Stimulated activated CD8-positive, alpha-beta memory T cell treated with anti-CD3 and anti-CD28 coated beads, Interleukin-15, amount 100 ng/mL, for 1 hour (primary cell): ENCODE measurements at places on chromosomes 7 and 10.

- no peak for DNase-seq
These were observed 26.0 kb upstream of the TARP start for GRCh38 chr7:38299275-38299931.

- no peak for DNase-seq
These were observed 79.6 kb downstream of the NHLRC2 start for GRCh38 chr10:113933894-113934532.

GRCh38 chr10:44724415-44725174 is 186.5 kb upstream of the TMEM72 start:
- DNase-seq: no peak

DNA sequence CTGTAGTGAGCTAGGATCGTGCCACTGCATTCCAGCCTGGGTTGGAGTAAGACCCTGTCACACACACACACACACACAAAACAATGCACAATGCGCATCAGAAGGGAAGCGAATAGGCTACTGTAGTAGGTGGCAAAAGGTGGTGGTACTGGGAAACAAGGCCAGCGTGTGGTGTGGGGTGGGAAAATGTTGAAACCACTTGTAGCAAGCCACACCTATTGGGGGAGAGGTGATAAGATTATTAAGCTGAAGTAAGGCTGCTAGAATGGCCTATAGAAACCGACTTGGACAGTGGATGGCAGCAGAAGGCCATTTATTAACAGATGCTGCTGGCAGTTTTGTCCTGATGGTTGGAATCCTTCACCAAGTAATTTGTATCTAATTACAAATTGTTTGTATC is 7.2 kb upstream of the CHCHD1 start:
- DNase-seq: no peak

DNA sequence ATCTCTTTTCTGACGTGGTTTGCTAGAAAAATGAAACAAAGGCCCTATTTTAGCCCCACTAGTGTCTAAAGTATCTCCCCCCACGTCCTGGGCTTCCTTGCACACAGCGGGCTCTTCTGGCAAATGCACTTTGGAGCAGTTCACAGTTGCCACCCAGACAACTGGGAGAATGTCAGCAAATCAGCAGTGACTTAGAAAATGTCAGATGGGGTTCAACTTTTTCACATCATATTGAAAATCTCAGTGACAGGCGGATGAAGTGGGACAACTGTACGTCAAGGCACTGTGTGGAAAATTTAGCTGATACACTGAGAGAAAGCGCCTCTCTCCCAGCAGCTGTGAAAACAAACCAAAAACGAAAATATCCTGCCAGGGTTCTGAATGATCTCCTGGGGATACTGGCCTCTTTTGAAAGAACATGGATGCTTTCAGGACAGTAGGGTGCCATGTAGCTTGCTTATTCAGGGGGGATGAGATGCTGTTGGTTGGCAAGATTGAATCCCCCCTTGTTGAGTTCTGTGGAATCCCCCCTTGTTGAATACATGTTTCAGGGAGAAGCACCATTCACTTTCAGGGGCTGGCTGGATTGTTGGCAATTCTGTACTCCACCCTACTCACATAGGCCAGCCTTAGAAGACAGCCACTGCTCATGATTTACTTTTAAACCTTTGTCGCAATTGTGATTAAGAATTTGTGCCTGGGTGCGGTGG is 372.8 kb upstream of the CELF2 start:
- no peak for DNase-seq

GRCh38 chr10:50928190-50928552 is 42.7 kb upstream of the A1CF start:
- no peak for DNase-seq

DNA sequence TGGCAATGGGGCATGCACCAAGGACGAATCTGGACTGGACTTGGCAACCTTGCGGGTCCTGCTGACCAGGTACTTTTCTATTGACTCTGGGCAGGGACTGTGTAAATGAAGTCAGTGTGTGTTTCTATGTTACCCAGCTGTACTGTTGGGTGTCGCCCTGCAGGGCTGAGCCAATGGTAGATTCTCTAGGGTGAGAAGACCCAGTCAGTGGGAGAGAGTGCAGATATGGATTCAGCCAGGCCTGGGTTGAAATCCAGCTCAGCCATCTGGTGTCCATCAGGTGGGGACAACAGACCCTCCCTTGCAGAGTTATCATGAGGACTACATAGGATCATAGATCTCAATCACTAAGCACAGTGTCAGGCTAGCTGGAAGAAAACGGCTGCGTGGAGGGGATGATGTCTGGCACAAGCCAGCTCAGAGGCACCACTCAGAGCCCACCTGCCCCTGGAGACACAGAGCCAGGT is 4.9 kb upstream of the PPIF start:
- no peak for DNase-seq

DNA sequence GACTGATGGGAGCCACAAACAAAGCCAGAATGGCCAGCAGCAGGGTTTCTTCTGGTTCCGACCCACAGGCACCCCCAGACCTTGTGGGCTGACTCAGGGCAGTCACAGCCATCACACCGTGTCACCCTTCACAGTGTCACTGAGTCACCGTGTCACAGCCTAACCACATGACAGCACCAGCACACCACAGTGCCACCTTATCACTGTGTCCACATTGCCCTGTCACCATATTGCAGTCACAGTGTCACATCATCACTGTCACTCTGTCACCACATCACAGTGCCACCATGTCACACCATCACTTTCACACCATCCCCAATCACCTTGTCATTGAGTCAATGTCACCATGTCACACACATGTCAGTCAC is 77.0 kb downstream of the OAT start:
- DNase-seq: no peak

DNA sequence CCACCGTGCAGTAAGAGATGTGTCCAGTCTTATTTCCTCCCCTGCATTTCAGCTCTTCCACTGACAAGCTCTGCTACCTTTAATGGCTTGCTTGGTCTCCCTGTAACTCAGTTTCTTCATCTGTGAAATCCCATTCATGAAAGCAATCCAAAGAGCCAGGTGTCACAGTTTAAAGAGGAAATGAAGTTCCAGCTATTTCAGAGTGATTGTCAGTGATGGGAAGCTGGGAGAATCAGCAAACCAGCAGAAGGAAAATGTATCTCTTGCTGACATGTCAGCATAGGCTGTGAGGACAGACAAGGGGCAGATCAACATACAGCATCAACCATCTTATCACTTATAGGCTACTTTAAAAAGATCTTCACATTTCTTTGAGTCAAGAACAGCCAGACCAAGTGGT is 445.3 kb downstream of the ADRA2A start:
- no peak for DNase-seq

GRCh38 chr7:98204670-98205069 is 6.6 kb upstream of the BHLHA15 start:
- DNase-seq: no peak

GRCh38 chr7:131234719-131235488 is 92.8 kb upstream of the MKLN1 start:
- no peak for DNase-seq

DNA sequence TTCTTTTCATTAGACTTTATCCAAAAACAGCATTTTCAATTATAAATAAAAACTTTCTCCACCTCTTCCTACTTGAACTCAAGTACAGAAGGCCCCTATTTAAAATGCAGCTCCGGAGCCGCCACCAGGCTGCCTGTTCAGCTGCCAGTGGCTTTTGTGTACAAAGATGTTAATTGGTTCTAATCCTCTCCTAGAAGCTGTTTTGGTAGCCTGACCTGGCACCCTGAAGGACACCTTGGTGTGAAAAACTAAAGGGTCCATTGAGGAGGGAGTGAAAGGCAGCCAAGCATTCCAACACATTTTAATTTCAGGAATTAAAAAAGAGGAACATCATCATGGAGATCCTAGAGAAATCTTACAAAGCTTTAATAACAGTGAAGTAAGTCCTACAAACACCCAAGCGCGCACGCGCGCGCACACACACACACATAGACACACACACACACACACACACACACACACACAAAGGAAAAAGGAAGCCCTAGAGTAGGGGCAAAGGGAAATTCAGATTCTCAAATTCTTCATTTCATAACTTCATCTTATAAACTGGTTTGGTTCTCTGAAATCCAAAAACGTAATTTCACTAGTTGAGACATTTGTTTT is 41.4 kb downstream of the VAX1 start:
- no peak for DNase-seq

DNA sequence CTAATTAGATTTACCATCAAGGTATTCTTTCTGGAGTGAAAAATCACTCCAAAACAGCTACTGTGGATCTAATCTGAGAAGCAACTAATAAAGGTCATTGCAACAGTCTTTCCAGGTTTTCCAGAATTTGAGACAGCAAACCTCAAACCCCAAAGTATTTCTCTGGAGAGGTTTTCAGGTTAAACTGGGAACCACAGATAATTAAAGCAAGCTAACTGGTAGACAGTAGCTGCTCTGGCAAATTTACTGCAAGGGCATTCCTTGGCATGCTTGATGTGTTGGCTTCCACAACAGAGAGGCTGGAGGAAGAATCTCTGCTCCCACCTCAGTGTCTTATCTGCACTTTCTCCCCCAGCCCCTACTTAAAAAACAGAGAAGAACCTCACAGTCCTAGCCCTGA is 140.0 kb upstream of the NRBF2 start:
- no peak for DNase-seq

GRCh38 chr10:2760736-2761135 is 306.6 kb upstream of the PFKP start:
- no peak for DNase-seq
